ENCODE measurements at places on chromosomes 5 and 9.

GRCh38 chr5:135350536-135350935 lies 48.5 kb downstream of the MACROH2A1 start:
- DNase-seq, result no peak

- DNase-seq, result no peak
These were observed 1.4 kb upstream of the ENC1 start for GRCh38 chr5:74641735-74642542.

- no peak for DNase-seq
These were observed 194.4 kb downstream of the EBF1 start for GRCh38 chr5:158905281-158905680.

DNA sequence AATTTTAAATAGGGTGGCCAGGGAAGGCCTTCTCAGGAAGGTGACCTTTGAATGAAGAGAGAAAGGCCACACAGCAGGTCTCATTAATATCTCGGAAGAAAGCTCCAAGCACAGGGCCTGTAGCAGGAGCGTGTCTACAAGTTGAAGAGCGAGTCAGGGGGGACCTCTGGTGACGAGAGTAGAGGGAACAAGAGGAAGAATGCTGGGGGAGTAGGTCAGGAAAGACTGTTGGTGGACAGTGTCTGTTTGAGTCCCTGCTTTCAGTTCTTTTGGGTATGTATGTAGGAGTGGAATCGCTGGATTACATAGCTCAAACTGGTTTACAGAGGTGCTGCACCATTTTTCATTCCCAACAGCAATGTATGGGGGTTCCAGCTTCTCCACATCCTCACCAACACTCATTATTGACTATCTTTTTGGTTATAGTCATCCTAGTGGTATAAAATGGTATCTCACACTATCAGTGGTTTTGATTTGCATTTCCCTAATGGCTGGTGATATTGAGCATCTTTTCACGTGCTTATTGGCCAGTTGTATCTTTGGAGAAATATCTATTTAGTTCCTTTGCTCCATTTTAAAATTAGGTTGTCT lies 55.8 kb downstream of the NUP214 start:
- DNase-seq, result no peak

- DNase-seq, result no peak
These were observed 40.0 kb downstream of the NIM1K start for GRCh38 chr5:43231977-43232376.

DNA sequence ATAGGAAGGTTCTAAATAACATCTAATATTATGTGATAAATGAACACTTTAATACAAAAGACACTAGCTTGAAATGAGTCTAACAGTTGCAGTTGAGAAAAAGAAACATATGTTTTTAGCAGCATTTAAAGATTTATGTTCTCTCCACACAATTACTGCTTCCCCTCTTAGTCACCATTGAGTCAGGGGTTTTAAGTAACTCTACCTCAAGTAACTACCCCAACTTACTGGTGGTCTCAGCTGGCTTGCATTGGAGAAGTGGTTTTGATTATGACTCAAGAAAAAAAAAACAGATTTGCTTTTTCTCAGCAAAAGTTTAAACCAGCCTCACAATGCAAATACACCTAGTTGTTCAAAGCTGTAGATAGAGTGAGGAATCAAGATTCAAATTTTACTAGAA lies 1216.5 kb upstream of the CDH9 start:
- no peak for DNase-seq

GRCh38 chr5:10276691-10277090 lies 26.6 kb downstream of the CCT5 start:
- no peak for DNase-seq

DNA sequence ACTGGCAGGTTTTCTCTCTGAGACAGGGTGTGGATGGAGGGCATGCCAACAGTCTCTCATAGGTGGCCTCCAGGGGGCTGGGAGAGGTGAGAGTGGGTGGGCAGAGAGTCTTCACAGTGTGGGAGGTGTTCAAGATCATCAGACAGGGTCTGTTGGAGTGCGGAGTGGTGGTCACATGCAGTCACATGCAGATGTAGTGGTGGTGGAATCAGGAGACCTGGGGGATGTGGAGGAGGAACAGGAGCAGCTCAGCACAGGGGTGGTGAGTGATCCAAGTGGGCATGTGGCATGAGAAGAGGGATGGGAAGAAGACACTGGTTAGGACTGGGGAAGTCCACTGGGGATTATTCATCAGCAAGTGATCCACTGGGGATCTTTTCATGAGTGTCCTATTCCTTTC lies 5.8 kb downstream of the GM2A start:
- DNase-seq, result no peak

GRCh38 chr5:39080597-39081204 lies 6.5 kb upstream of the RICTOR start:
- no peak for DNase-seq

GRCh38 chr5:176656467-176656990 lies 9.2 kb downstream of the TSPAN17 start:
- no peak for DNase-seq

- DNase-seq, result no peak
These were observed 101.7 kb downstream of the UBAP2 start for GRCh38 chr9:33946779-33947535.

- no peak for DNase-seq
These were observed 199.0 kb upstream of the MVB12B start for GRCh38 chr9:126127591-126127990.

- DNase-seq, result no peak
These were observed 196.2 kb upstream of the ELL2 start for GRCh38 chr5:96157841-96158291.

GRCh38 chr5:34563931-34564709 lies 92.0 kb upstream of the RAI14 start:
- DNase-seq, result no peak
